ENCODE measurements at places on chromosomes 3 and 15. TPM values are rescaled to one million over a fixed set of nuclear protein-coding genes. Genes with fewer than 3 reads are reported as not detected.

GRCh38 chr3:107236655-107237337 lies 140.4 kb upstream of the CCDC54 start:
- DNase-seq: no peak

DNA sequence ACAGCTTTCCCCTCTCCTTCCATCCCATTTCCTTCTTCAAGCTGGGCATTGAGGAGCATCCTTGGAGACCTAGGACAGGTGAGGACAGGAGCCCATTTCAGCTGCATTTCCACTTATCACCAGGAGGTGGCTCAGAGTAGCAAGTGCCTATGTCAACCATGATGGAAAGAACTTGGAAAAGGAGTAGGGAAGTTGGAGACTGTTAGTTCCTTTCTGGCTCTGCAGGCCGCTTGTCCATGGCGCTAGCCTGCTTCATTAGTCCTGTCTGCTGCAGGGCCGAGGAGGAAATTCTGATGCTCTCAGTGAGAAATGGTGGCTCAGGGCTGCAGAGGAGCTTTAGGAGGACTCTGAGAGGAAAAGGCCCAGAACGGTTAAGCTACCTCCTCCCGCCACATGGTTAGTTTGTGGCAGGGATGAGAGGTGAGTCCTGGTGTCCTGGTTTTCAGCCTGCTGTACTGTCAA lies 7.0 kb upstream of the CD276 start:
- DNase-seq: peak; percentile 51

DNA sequence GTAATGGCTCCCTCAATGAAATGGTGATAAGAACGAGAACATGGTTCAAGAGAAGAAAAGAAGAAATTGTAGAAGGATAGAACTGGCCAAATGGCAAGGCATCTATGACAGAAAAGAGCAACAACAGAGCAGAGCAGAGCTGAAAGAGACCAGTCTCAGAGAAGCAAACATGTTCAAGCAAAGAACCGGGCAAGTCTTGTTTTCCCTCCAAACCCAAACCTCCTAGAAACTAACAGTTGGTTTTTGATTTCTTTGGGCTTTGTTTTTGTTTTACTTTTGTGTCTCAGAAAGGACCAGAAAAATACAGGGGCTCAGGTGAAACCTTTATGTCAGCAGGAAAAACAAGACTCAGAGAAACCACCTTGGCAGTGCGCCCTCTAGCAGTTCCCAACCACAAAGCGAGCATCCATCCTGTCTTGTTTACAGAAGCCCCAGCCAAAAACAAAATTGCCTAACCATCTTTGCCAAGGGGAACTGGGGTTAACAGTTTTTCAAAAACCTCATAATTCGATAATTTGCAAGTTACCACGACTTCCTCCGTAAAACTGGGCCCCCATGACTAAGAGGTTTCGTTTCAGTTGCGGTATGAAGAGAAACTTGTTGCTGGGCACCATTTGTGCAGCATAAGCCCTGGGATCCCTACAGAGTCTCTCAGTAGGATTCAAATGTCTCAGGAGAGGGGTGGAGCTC lies 159.2 kb upstream of the SLC24A5 start:
- no peak for DNase-seq

TNFAIP8L3 gene
- 0.47 TPM for total RNA-seq

ARNT2 gene
- total RNA-seq: 3.0 TPM
